ENCODE measurements at places on chromosomes 2 and 18. TPM values are rescaled to one million over a fixed set of nuclear protein-coding genes. Genes with fewer than 3 reads are reported as not detected.
A peak's percentile ranks its signal among the peaks of the same experiment; 100 is the strongest.

DNA sequence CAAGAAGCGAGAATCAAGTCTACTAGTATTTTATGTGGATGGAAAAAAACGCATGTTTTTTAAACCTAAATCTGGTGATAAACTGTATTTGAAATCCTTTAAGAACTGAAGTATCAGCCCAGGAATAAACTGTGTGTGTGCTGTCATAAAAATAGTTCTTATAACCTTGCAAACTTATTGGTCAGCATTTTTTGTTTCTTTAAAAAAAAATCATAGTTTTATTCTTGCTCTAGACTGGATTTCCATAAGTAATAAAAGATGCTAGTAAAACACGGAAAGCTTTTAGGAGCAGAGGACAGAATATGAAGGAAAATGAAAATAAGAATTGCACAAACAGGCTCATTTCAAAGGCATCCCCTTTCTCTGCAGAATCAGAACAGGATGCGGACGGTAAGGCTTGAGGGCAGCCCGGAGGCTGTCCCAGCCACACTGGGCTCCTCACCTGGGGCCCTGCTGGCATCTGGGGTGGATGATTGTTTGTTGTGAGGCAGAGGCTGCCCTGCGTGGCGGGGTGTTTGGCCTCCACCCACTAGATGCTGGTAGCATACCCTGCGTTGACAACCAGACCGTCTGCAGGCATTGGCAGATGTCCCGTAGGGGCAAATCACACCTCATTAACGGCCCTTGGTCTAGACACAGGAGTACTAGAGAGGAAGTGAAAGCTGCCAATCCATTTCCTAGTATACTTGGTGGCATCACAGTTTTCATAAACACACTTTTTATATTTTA lies 52.5 kb downstream of the MBP start:
- peak overlapping the region; percentile 38 for H3K27ac ChIP-seq
- H3K4me1 ChIP-seq: peaks cover 41% of the 10 kb centered on the region
- no peaks in the 10 kb centered on the region for H3K27me3 ChIP-seq
- DNase-seq: peak; percentile 86
- peak overlapping the region; percentile 42 for H3K4me3 ChIP-seq

The SULT1C4 gene
- polyA plus RNA-seq: not detected

The HS6ST1 gene
- 3.3 TPM for polyA plus RNA-seq

- H3K27me3 ChIP-seq: no peaks in the 10 kb centered on the region
- DNase-seq: peak; percentile 47
- no peaks in the 10 kb centered on the region for H3K36me3 ChIP-seq
- peaks cover 26% of the 10 kb centered on the region for H3K4me1 ChIP-seq
- H3K27ac ChIP-seq: peak overlapping the region; percentile 92
- peak overlapping the region; percentile 91 for H3K4me3 ChIP-seq
Measured at GRCh38 chr2:170930131-170930990, 1.3 kb downstream of the GORASP2 start.

DNA sequence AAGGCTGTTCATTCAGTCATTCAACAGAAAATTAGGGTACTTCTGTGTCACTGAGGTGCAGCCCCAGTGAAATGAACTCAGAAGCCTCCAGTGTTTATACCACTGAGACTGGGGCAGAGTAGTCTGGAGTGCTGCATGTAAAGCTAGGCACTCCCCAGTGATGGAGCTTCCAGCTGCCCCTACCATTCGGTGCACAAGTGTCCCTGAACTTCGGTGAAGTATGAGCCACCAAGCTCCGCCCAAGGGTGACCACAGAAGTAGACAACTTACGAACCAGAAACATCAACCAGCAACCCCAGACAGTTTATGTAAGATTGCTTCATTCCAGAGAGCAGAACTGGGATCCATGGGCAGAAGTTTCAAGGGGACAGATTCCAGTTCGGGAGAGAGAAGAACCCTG lies 70.6 kb upstream of the FOSL2 start:
- no peak overlapping the region for H3K4me3 ChIP-seq
- H3K27ac ChIP-seq: no peak overlapping the region
- DNase-seq: no peak
- H3K36me3 ChIP-seq: peaks cover 6% of the 10 kb centered on the region
- H3K4me1 ChIP-seq: no peaks in the 10 kb centered on the region

The CERKL gene
- 19.3 TPM for polyA plus RNA-seq

- H3K4me3 ChIP-seq: no peak overlapping the region
- no peaks in the 10 kb centered on the region for H3K27me3 ChIP-seq
- H3K36me3 ChIP-seq: peaks cover 10% of the 10 kb centered on the region
- no peaks in the 10 kb centered on the region for H3K4me1 ChIP-seq
- peak overlapping the region; percentile 23 for H3K27ac ChIP-seq
- DNase-seq: no peak
Measured at GRCh38 chr2:169891593-169892298, 64.5 kb downstream of the UBR3 start.

The MBD2 gene
- polyA plus RNA-seq: 21.6 TPM

DNA sequence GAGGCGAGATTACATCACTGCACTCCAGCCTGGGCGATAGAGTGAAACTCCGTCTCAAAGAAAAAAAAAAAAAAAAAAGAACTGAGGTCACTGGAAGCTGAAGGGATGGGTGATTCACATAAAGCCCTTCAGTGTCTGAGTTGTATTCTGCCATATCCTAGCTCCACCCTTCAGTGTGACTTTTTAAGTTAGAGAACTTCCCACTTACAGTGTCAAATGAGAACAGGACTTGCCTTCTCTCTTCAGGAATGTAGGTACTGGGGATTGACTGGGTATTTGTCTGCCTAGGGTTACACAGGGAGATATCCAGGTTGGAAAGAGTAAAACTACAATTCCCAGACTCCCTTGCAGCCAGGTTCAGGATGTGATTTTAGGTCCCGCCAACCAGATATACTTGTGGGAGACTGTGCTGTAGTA lies 37.9 kb downstream of the EHD3 start:
- H3K4me3 ChIP-seq: no peak overlapping the region
- H3K27ac ChIP-seq: no peak overlapping the region
- DNase-seq: no peak
- H3K36me3 ChIP-seq: peaks cover 5% of the 10 kb centered on the region
- H3K4me1 ChIP-seq: peaks cover 13% of the 10 kb centered on the region

DNA sequence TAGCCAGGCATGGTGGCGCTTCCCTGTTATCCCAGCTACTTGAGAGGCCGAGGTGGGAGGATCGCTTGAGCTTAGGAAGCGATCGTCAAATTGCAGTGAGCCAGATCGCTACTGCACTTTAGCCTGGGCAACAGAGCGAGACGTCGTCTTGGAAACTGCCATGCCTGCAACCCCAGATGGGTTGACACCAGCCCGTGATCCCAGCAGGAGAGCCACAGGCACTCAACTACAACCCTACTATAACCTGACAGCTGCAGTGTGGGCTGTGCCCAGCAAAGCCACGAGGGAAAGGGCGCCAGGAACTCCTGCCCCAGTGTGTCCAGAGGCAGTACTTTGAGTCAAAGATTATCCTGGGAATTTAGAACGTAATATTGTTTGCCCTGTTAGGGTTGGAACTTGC lies 85.6 kb downstream of the SS18 start:
- no peaks in the 10 kb centered on the region for H3K36me3 ChIP-seq
- no peak overlapping the region for H3K27ac ChIP-seq
- no peak overlapping the region for H3K4me3 ChIP-seq
- no peak for DNase-seq
- H3K4me1 ChIP-seq: no peaks in the 10 kb centered on the region

GRCh38 chr2:45964223-45964841 lies 312.9 kb downstream of the PRKCE start:
- DNase-seq: no peak
- no peaks in the 10 kb centered on the region for H3K36me3 ChIP-seq
- H3K4me1 ChIP-seq: peaks cover 56% of the 10 kb centered on the region
- peak overlapping the region; percentile 26 for H3K4me3 ChIP-seq
- no peaks in the 10 kb centered on the region for H3K27me3 ChIP-seq

The SFTPB gene
- polyA plus RNA-seq: not detected

The CD8B2 gene
- polyA plus RNA-seq: not detected

- H3K4me3 ChIP-seq: no peak overlapping the region
- H3K36me3 ChIP-seq: no peaks in the 10 kb centered on the region
- H3K27ac ChIP-seq: no peak overlapping the region
- H3K27me3 ChIP-seq: peaks cover 6% of the 10 kb centered on the region
Measured at GRCh38 chr2:237199082-237199481, 113.4 kb downstream of the COPS8 start.

The ZSWIM2 gene
- not detected for polyA plus RNA-seq

The INPP5D gene
- polyA plus RNA-seq: 97.7 TPM

The GREB1L gene
- polyA plus RNA-seq: 0.25 TPM

GRCh38 chr2:28325567-28326468 lies 66.8 kb upstream of the FOSL2 start:
- no peak for DNase-seq
- no peak overlapping the region for H3K4me3 ChIP-seq
- H3K27me3 ChIP-seq: no peaks in the 10 kb centered on the region
- no peak overlapping the region for H3K27ac ChIP-seq
- H3K36me3 ChIP-seq: peaks cover 13% of the 10 kb centered on the region
- no peaks in the 10 kb centered on the region for H3K4me1 ChIP-seq

The CYP27C1 gene
- not detected for polyA plus RNA-seq

DNA sequence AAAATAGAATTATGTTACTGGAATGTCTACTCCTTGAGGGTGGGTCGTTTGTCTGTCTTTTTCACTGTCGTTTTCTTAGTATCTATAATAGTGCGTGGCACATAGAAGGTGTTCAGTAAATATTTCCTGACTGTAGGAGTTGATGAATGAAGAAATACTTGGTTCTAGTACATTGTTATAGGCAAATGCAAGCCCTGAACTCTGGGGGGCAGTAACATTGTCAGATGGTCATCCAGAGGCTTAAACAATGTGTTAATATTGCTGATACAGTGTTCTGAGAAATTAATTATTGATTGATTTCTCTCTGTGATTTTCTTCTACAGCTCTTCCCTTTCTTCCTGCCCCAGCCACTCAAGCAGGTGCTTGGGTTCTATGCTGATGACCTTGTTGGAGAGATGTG lies 24.4 kb upstream of the THOC1 start:
- no peaks in the 10 kb centered on the region for H3K4me1 ChIP-seq
- no peak for DNase-seq

DNA sequence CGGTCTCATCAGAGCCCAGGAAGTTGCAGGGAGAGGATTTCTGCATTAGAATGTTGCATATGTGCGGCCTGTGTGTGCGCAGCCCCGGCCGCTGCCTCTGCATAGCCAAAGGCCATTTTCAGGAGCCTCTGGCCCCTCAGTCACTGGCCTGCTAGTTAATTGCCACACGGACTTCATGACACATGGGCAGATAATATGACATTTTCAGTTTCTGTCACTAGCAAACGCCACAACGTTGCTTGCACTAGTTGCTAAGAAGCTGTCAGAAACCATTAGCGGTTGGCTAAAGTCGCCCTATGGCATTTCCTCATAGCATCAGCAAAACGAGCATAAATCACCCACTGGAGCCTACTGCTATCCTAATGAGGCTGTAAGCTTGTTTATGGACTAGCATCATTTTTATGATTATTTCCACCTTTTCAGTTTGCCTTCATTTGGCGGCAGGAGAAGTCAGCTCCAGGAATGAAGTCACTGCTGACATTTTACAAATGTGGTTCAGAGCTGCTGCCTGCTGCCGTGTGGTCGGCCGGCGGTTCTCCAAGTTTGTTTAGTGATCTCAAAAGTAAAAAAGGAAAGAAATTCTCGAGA lies 73.7 kb downstream of the MEIS1 start:
- H3K4me1 ChIP-seq: no peaks in the 10 kb centered on the region
- no peak for DNase-seq
- H3K4me3 ChIP-seq: no peak overlapping the region
- no peaks in the 10 kb centered on the region for H3K36me3 ChIP-seq

- no peaks in the 10 kb centered on the region for H3K4me1 ChIP-seq
- H3K36me3 ChIP-seq: no peaks in the 10 kb centered on the region
- no peaks in the 10 kb centered on the region for H3K27me3 ChIP-seq
- no peak overlapping the region for H3K27ac ChIP-seq
- no peak overlapping the region for H3K4me3 ChIP-seq
Measured at GRCh38 chr2:80187156-80187555, 117.4 kb downstream of the LRRTM1 start.

- H3K27ac ChIP-seq: no peak overlapping the region
- no peaks in the 10 kb centered on the region for H3K27me3 ChIP-seq
- no peak overlapping the region for H3K4me3 ChIP-seq
- H3K36me3 ChIP-seq: no peaks in the 10 kb centered on the region
- H3K4me1 ChIP-seq: no peaks in the 10 kb centered on the region
Measured at GRCh38 chr2:13255485-13255884, 538.7 kb downstream of the TRIB2 start.

- H3K4me1 ChIP-seq: peaks cover 19% of the 10 kb centered on the region
- DNase-seq: no peak
- no peak overlapping the region for H3K4me3 ChIP-seq
- no peaks in the 10 kb centered on the region for H3K36me3 ChIP-seq
- no peak overlapping the region for H3K27ac ChIP-seq
- H3K27me3 ChIP-seq: no peaks in the 10 kb centered on the region
Measured at GRCh38 chr2:239204136-239204875, 196.5 kb downstream of the HDAC4 start.

DNA sequence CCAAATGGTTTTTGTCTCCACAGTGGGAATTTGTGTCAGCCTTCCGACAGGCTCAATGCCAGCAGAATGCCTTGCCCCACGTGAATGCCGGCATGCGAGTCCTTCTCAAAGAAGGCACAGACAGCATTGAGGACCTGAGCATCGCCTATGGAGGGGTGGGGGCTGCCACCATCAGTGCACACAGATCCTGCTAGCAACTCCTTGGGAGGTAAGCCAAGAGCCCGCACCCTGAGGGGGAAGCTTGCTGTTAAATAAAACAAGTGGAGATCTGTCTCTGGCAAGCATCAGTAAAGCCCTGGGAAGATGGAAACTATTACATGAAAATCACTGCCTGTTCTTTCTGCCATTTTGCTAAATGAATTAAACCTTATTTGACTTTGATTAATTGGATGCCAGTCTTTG lies 67.5 kb upstream of the BZW1 start:
- no peaks in the 10 kb centered on the region for H3K36me3 ChIP-seq
- no peaks in the 10 kb centered on the region for H3K27me3 ChIP-seq
- H3K4me1 ChIP-seq: no peaks in the 10 kb centered on the region

- peaks cover 3% of the 10 kb centered on the region for H3K4me1 ChIP-seq
- peak overlapping the region; percentile 34 for H3K27ac ChIP-seq
- H3K36me3 ChIP-seq: no peaks in the 10 kb centered on the region
- no peak for DNase-seq
- no peak overlapping the region for H3K4me3 ChIP-seq
Measured at GRCh38 chr2:222504719-222505118, 80.4 kb downstream of the SGPP2 start.

- peaks cover 29% of the 10 kb centered on the region for H3K4me1 ChIP-seq
- no peaks in the 10 kb centered on the region for H3K36me3 ChIP-seq
- peak; percentile 57 for DNase-seq
- H3K27me3 ChIP-seq: no peaks in the 10 kb centered on the region
- H3K4me3 ChIP-seq: peak overlapping the region; percentile 21
Measured at GRCh38 chr2:217886720-217887309, 116.0 kb downstream of the TNS1 start.

Data from naive B cell (primary cell).